ENCODE measurements at places on chromosomes 5 and 9.

DNA sequence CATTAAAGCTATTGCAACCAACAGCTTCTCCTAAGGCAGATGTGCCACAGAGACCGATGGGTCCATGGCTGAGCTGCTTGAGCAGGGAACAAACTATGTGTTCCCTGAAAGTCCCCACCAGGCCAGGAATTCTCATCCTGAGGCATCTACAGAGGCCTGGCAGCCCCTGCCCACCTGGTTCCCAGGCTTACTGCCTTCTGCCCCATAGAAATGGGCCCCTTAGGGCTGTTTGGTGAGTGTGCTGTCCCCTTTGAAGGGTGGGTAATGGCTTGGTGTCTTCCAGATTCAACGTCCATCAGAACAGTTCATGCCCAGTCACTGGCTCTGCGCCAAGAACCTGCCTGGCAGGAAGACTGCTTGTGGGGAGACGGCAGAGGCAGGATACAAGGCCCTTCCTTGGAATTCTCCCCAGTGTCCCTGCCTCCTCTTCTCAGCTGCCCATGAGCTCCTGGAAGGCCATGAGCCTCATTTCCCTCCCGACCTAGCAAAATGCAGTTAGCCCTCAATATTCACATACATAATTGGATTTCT is 3.8 kb upstream of the COL27A1 start:
- no peak for DNase-seq

- no peak for DNase-seq
Measured at GRCh38 chr5:17340819-17341218, 123.4 kb downstream of the BASP1 start.

DNA sequence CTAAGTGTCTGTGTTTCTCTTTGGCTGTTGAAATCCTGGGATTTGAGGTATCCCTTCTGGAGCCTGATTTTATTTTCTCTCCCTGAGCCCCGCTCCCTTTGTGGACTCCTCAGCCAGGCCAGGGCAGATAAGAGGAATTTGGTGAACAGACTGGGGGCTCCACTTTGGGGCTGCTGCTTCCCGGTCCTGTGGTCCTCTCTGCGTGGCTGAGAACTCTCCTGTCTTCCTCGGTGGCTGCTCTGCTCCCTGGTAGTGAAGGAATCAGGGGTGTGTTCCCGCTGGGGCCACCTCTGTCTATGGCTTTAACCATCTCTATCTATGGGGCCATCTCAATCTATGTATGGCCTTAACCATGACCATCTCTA is 71.7 kb upstream of the SH3PXD2B start:
- no peak for DNase-seq

DNA sequence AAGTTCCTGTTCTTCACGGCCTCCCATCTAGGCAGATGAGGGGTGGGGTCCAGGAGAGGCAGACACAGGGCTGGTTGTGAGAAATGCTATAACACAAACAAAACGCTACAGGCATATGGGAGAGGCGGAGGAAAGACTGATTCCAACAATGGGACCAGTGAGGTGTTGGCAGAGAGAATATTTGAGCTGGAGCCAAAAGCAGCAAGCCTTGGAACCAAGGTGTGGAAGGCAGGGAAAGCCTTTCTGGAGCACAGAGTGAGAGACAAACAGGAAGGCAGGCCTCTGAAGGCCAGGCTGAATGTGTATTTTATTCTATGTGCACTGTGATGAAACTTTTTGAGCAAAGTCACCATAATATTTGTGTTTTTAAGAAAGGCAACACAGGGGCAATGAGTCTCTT is 2.9 kb downstream of the ATPSCKMT start:
- DNase-seq = no peak

DNA sequence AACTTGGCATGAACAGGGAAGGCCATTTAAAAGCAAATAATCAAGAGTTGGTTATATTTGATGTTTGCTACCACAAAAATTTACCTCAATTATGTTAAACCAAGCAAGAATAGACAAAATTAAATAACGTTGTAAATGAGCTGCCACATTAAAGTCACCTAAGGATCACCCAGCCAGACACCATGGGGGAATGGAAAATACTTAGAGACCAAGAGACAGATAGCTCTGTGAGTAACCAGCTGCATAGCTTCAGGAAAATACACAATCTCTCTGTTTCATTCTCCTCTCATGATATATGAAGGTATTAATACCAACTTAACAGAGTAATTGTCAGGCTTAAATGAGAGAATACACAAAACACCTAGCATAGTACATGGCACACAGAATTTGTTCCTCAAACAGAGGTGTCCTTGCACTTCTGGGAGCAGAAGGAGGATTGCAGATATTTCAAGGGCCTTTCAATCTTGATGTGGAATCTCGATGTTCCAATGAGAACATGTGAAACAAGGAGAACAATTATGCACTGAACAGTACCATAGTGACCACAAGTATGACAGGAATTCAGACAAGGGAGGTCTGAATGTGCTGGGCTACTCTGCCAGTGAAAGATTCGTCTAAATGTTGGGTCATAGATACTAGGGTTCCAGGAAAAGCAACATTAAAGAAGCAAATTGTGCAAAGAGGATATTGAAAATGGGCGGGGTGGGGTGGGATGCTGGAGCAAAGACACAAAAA is 18.6 kb downstream of the JAKMIP2 start:
- DNase-seq = no peak

- DNase-seq = no peak
Measured at GRCh38 chr9:129995409-129996160, 47.4 kb downstream of the FNBP1 start.

GRCh38 chr5:52997424-52997823 is 8.3 kb downstream of the ITGA2 start:
- no peak for DNase-seq

DNA sequence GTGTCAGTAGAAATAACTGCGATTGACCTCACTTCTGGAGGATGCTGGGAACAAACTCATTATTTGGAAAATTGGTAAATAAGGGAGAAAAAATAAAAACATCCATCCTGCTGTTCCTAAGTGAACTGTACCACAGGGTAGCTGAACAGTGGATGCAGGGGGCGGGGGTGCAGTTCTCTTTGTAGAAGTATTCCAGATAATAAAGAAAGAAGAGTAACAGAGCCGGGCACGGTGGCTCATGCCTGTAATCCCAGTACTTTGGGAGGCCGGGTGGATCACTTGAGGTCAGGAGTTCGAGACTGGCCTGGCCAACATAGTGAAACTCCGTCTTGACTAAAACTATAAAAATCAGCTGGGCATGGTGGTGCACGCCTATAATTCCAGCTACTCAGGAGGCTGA is 132.1 kb downstream of the COL23A1 start:
- DNase-seq = no peak

DNA sequence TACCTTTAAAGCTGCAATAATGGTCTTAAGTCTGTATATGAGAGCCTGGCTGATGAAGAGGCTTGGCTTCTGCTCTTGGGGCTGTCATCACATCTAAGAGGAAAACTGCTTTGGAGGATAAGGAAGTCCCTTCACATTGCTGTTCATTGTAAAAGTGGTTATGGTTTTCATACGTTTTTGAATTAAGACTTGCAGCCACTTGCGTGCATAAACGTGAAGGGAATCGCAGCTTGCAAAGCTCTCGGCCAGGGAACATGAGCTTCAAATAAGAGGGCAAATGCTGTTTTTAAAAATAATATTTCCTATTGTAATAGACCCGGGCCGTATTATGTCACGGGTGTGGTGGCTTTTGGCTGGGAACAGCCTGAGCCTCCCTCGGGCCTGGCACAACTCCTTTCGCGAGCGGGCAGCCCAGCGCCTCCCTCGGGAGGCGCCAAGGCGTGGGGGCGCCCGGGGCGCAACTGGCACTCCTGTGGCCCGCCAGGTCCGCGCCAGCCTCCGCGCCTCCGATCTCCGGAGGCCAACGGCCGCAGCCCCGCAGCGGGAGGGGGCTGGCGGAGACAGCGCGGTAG is 538 bp upstream of the ARHGEF28 start:
- no peak for DNase-seq

GRCh38 chr9:76085596-76085995 is 195.1 kb downstream of the PCSK5 start:
- no peak for DNase-seq
